Activated CD8-positive, alpha-beta memory T cell treated with anti-CD3 and anti-CD28 coated beads for 1 hour (primary cell): ENCODE measurements at places on chromosomes 6 and 20.

GRCh38 chr20:14830466-14830865, 493.1 kb upstream of the FLRT3 start:
- DNase-seq: no peak

DNA sequence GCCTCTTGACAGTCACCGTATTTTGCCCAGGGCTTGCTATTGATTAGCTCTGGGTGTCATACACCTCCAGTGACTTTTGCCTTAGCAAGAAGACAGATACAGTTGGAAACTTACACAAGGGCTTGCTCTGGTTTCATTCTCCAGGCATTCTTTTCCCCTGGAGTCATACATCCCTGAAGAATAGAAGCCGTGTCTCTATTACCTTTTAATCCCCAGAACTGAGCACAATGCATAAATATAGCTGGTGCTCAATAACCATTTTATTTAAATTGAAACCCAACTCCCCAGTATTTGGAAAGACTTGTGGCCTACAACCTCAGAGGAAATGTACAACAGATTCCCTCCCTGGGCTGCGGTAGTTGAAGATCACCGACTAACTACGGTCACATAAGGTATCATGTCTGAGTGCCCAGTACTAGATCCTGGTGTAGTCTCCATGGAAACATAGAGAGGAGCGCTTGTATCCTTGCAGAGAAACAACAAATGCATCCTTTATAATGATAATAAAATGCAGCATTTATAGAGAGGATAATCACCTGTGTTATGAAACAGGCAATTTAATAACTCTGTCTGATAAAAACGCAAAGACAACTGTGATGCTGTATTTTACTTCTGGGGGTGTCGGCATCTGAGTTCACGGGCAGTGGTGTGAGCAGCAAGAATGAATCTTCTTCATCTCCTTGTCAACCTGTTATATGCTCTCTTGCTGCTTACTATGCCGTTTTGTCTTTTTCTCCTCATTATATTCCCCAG, 401.2 kb upstream of the AGPAT4 start:
- DNase-seq: no peak

- DNase-seq: no peak
These were observed 20.7 kb downstream of the FOXO3 start for GRCh38 chr6:108581237-108581931.

GRCh38 chr6:7604506-7604905, 14.5 kb downstream of the SNRNP48 start:
- DNase-seq: no peak

DNA sequence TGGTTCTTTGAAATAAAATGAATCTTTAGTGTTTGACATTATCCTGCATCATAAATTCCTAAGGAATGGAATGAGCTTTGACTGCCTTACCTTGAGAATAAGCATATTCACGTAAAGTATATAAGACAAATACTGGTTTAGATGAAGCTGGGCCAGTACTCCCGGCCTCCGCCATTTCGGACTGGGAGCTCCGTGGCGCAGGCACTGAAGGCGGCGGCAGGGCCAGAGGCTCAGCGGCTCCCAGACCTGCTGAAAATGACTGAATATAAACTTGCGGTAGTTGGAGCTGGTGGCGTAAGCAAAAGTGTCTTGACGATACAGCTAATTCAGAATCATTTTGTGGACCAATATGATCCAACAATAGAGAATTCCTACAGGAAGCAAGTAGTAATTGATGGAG, 76.2 kb upstream of the FAM83B start:
- DNase-seq: no peak

DNA sequence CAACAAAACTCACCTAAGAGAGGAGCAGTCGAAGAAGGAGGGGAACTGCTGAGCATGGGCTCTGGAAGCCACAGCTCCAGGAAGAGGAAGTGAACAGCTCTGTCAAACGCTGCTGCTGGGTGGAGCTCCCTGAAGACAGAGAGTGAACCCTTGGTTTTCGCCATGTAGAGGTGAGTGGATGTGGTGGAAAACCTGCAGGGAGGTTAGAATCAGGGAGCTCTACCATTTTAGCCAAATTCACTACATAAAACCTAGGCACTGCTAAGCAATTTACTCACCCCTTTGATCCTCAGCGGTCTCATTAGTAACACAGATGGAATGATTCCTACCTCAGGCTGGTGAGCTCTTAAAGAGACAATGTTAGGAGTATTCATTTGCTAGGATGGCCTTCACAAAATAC, 19.4 kb upstream of the TFAP2A start:
- DNase-seq: no peak

GRCh38 chr6:39772559-39773273, 19.5 kb upstream of the DAAM2 start:
- DNase-seq: no peak

DNA sequence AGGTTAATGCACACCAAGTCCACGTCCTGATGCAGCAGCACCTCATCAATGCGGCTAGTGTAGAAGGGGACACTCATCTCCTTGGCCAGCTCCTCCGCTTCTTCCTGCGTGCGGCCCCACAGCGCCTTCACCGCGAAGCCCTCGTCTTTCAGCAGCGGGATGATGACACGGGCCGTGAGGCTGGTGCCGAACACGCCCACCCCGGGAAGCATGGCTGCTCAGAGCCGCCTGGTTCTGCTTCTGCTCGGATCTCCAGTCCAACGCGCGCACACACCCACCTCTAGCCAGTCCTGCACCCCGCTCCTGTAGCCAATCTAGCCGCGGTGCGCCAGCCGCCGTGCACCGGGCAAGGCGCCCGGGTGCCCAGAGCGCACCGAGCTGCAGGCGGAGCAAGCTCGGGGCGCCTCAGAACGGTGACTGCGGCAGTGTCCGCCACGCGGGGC, 700 bp downstream of the GFOD1 start:
- no peak for DNase-seq

DNA sequence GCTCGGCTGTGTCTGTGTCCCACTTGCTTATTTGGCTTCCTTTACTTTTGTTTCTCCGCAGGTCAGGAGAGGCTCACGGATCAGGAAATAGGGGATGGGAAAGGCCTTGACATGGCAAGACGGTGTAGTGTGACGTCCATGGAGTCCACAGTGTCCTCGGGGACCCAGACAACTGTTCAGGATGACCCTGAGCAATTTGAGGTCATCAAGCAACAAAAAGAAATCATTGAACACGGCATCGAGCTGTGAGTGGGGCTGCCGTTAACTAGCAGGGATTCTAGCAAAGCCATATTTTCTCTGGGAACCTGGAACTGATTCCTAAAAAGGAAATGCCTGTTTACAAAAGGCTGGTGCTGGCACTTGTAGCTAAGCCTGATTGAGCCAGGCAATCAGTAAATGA, 54.4 kb downstream of the ARFGEF2 start:
- DNase-seq: no peak

DNA sequence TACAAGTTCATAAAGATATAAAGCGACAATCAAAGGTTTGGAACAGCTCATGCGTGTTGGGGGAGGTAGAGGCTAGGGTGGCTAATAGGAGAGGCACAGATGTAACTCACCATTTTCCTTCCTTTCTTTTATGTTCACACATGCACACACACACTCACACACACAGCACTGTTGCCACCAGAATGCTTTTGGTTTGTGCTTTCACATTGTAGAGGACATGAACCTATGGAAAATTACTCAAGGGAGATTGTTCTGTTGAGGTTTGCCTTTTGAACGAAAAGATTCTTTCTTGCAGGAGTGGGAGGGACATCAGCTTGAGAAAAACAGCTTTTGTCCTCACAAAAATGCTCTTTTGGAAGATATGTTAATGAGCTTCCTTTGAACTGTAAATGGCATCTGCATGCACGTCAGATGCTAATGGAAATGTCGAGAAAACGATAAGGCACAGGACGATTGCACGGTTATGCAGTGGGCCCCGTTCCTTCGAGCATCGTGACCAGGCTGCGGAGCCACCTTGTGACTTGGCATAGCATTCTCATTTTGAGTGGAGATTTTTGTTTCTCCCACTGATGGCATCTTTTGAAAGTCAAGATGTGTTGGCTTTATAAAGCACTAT, 724.1 kb downstream of the KIF16B start:
- DNase-seq: no peak

DNA sequence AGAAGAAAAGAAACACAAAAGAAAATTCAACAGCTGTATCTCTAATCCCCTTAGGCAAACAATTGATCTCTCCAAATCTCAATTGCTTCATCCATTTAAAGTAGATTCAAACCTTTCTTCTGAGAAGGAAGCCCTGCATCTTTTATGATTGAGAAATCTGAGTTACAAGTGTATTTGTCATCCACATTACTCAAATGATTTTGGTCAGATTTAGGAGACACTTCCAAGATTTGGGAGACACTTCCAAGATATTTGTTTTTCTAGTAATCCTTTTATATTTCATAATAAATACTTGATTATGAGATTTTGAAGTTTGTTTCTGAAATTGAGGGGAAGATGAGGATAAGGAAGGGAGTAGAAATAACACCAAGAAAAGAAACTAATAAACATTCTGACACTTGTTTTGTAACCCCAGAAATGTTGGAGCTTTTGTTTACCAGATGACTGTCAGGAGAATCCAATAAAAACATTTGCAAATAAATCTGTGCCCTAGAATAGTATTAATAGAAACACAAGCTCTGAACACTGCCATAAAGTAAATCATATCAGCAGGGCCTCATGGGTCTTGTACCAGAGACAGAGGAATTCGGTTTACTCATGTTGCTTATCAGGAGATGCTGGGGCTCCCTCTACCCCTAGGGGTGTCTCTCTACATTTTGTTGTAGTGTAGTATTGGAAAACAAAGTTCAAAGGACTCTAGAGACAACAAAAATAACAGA, 314.3 kb upstream of the NT5E start:
- DNase-seq: no peak

- no peak for DNase-seq
These were observed 168.5 kb upstream of the ID4 start for GRCh38 chr6:19668710-19669109.

GRCh38 chr6:97113170-97113569, 169.8 kb downstream of the MMS22L start:
- DNase-seq: no peak

DNA sequence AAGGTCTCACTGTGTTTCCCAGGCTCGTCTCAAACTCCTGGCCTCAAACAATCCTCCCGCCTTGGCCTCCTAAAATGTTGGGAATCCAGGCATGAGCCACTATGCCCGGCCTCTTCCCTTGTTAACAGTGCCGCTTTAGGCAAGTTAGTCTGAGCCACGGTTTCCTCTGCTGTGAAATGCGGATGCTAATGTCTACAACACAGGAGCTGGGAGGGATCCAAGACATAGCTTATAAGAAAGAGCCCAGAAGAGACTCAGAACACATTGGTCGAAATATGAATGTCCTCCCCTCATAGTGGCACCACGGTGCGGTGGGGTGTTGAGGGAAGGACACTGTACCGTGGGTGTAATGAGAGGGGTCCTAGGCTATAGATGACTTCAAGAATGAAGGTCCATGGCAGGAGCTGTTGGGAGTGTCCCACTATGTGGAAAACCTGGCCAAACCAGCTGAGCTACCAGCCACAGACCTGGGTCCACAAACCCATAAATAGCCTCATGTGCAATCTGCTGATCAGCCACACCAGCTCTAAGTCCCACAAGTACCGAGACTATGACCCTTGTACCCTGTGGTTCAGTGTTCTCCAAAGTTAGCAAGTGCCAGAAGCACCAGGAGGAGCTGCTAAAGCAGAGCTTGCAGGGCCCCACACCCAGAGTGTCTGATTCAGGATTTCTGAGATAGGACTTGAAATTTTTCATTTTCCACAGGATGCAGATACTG, 57.8 kb upstream of the ZFAND3 start:
- no peak for DNase-seq

GRCh38 chr6:157853018-157853805, 30.2 kb downstream of the SNX9 start:
- no peak for DNase-seq

DNA sequence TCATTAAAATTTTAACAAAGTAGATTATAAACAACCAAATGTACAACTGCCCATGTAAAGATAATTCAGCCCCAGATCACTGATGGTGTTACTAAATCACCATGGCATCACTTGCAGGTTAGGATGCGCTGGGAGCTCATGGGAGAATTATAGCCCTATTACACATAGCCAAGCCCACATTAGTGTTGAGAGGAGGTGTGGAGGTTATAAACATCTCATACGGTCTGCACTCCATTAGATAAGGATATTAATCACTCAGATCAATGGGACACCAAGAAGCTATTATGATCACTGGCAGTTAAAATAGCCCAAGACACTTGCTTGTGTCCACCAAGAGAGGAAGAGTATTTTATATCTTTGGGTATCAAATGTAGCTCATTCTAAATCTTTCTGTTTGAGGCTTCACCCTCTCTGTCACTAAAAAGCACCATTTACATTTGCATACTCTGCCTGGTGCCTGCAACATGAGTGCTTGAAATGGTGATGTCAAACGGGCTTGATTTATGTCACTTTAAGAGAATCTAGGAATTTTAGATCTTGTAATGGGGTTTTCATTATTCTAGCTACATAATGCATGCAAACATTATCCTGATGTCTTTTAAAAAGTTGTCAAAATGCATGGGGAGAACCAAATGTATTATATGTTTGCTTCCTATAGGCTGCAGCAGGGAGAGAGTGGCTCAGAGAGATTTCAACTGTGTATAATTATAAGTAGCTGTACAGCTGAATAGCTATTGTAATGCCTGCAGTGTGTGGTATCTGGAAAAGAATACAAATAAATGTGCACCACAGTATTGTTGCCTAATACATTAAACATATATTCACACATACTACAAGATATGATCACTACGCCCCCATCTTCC, 654.1 kb upstream of the MARCKS start:
- no peak for DNase-seq

GRCh38 chr6:90581146-90581545, 5.7 kb downstream of the MAP3K7 start:
- no peak for DNase-seq

- DNase-seq: no peak
These were observed 1.7 kb upstream of the BLCAP start for GRCh38 chr20:37529214-37529967.

DNA sequence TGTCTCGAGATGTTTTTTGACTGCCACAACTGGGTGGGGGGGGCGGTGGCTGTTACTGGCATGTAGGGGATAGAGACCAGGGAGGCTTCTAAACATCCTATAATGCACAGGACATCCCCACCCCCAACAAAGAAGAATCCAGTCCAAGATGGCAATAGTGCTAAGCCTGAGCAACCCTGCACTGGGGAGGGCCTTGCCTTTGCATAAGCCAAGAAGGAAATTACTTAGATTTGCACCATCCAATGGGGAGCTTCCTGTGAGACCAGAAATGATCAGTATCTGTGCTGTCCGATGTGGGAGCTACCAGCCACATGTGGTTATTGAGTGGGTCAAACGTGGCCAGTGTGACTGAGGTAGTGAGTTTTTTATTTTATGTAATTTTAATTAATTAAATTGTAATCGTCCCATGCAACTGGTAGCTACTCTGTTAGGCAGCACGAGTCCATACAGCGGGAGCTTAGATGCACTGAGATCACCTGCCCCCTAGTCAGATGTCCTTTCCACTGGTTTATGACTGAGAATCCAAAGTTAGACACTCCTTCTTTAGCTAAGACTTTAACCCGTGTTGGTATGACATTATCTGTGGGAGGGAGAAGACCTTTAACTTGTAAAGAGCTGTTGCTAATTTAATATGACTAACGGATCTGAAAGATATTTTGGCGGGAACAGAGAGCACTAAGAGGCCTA, 97.4 kb upstream of the NEDD9 start:
- DNase-seq: no peak

- DNase-seq: no peak
These were observed 129.2 kb upstream of the ARID1B start for GRCh38 chr6:156647991-156648390.

- no peak for DNase-seq
These were observed 376.7 kb downstream of the SMOC2 start for GRCh38 chr6:168817558-168818159.
